Non-pigmented ciliary epithelial cell (primary cell): ENCODE measurements at places on chromosomes 7 and 10.

- DNase-seq = no peak
Observed at GRCh38 chr10:13268841-13269240, 31.0 kb downstream of the PHYH start.

DNA sequence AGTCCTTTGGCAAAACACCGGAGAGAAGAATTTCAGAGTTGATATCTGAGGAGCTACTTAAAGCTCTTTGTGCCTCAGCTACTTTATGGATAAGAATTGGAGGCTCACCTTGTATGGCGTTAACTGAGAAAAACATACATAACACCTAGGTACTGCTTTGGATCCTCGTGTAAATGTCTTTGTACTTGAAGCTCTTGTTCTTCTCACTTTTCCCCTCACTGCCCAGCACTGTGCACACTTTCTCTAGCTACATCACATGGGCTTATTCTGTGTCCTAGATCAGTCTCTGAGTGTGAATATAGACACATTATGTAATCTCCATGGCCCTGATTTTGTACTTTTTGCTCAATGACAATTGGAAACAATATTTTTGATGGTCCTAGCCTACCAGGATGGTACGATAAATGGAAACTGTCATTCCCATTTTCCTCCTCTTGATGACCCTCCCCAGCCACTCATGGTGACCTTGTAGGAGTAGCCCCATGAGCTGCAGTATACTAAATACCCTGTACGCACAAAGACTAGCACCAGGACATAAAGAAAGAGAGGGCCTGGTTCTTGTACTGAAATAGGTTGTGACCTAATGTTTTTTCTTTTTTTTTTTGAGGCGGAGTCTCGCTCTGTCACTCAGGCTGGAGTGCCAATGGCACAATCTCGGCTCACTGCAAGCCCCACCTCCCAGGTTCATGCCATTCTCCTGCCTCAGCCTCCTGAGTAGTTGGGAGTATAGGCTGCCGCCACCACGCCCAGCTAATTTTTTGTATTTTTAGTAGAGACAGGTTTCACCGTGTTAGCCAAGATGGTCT is 22.1 kb downstream of the STAMBPL1 start:
- no peak for DNase-seq

DNA sequence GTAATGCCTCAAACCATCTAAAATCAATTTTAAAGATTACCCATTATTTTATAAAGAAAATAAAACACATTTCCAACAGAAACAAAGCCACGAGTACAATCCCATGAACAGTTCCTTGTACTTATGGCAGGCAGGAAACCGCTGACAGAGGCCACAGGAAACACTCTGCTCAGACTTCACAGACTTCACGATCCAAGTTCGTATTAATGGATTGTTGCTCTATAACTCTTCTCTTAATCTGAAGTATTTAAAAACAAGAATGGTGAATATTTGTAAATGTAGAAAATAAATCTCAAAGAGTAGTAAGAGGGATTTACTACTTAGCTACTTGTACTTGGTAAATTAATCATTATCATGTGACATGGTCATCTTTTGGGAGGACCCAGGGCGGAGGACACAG is 78.3 kb downstream of the SNX10 start:
- DNase-seq = no peak

GRCh38 chr10:3959370-3960325 is 174.6 kb upstream of the KLF6 start:
- no peak for DNase-seq

- DNase-seq = no peak
Observed at GRCh38 chr7:80731281-80731680, 92.8 kb downstream of the CD36 start.

- DNase-seq = no peak
Observed at GRCh38 chr10:103111031-103111917, 81.8 kb downstream of the NT5C2 start.

GRCh38 chr10:128642023-128642422 is 515.8 kb upstream of the MKI67 start:
- DNase-seq = no peak

DNA sequence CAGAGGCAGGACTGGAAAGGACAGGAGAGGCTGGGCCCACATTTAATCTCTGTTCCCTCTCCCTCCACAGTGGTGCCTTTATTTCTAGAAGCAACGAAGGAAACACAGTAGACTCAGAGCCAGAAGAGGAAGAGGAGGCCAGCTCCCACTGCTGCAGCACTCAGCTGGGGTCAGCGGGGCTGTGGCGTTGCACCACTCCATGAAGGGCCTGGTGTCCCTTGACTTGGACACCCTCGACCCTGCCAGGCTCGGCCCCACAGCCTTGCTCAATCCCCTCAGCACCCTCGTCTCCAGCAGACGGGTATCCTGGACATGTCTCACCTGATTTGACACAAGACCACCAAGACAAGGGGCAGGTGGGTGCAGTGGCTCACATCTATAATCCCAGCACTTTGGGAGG is 38.8 kb downstream of the PRKAG2 start:
- DNase-seq = no peak

DNA sequence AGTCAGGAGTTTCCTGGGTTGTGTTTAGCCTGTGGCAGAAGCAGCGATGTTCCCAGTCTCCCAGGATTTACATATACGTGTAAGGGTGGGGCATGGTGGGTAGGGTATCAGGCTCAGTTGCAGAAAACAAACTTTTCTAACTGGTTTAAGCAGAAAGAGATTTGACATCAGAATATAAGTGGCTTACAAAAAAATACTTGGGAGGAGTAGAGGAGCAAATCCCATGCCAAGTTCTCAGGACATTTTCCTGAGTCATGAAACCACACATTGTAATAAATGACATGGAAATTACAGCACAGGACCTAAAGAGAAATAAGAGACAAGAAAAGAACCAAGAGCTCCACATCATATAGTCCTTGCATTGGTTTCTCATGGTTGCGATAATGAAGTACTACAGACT is 26.2 kb upstream of the FRMD4A start:
- no peak for DNase-seq

DNA sequence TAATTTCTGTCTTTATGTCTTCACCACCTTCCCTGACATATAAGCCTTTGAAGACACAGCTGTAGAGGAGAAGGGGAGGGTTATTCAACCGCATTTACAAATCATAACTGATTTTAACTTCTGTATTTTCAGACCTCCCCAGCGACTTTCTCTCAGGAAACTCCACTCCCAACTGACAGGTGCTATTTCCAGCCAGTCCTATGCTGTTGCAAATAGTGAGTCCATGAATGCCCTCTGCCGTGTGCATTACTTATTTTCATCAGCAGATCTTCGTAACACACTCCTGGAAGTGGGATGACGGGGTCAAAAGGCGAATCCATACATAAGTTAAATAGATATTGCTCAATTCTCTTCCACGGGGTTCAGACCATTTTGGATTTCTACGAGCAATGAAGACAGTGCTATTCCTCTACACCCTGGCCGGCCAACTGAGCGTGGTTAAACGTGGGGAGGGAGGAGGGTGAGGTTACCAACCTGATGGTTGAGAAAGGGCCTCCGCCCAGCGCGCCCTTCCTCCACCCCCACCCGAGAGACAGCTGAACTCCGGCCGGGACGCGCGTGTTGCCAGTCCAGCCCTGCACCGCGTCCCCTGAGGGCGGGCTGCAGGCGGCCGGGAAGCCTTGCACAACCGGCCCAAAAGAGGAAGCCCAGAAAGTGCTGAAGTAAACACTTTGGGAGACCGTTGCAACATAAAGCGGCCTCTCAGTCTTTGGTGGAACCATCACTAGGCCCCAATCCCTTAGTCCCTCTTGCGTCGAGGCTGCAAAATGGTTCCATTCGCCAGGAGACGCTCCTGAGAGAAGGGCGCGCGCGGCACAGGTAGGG is at the start of gene APBB1IP:
APBB1IP (plus strand) TSS at position 705 of the 825 bp plus-strand sequence. CDS start 53,986 bp downstream, outside the sequence.
- no peak for DNase-seq

DNA sequence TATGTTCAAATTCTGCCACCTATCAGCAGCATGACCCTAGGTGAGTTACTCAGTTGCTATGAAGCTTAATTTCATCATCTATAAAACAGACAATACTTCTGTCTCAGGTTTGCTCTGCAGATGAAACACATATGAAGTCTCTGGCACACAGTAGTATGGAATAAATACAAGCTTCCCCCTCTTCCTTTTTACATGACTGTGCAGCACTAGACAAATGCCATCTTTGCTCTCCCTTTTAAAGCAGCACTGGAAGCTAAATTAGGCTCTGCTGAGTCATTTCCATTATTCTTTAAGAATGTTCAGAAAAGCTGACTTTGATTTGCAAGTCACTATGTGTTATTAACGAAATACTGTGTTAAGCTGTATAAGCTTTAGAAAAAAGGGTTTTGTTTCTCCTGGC is 40.7 kb upstream of the ANAPC16 start:
- DNase-seq = no peak

- no peak for DNase-seq
Observed at GRCh38 chr7:104982308-104983075, 31.5 kb upstream of the KMT2E start.

DNA sequence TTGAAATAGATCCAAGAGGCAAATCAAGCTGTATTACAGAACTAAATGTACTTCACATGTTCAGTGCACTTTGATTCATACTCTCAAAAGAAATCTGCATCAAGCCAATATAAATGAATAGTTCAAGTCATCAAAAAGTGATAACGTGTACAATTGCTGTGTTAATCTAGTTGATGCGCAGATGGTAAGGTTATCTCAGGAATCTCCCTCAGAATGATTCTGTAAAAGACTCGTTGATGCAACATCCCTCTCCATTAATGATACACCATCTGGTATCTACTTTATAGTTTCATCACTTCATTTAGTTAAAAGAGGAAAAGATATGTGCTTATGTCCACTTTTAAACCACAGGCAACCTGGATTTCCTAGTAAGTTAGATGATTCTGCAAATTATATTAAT is 200.6 kb downstream of the CHCHD3 start:
- no peak for DNase-seq

DNA sequence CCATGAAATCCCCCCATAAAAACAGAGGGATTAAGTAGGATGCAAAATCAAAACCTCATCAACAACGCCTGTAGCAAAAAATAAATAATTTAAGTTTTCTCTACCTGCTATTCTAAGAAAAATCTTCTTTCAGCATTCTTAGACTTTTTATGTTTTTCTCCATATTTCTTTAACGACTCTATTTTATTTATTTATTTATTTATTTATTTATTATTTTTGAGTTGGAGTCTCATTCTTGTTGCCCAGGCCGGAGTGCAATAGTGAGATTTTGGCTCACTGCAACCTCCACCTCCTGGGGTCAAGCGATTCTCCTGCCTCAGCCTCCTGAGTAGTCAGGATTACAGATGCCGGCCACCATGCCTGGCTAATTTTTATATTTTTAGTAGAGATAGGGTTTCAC is 192.5 kb downstream of the SEMA3E start:
- no peak for DNase-seq

DNA sequence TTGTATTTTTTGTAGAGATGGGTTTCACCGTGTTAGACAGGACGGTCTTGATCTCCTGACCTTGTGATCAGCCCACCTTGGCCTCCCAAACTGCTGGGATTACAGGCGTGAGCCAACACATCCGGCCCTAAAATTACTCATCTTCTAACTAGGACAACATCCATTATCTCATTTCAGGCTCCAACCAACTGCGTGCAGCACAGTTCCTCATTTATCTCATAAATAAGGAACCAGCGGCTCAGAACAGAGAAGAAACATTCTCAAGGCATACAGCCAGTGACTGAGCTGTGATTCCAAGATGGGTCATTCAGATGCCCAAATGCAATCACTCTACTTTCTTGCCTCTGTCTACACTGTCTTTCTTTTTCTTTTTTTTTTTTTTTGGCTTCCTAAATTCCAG is 356.1 kb downstream of the ELMO1 start:
- no peak for DNase-seq

DNA sequence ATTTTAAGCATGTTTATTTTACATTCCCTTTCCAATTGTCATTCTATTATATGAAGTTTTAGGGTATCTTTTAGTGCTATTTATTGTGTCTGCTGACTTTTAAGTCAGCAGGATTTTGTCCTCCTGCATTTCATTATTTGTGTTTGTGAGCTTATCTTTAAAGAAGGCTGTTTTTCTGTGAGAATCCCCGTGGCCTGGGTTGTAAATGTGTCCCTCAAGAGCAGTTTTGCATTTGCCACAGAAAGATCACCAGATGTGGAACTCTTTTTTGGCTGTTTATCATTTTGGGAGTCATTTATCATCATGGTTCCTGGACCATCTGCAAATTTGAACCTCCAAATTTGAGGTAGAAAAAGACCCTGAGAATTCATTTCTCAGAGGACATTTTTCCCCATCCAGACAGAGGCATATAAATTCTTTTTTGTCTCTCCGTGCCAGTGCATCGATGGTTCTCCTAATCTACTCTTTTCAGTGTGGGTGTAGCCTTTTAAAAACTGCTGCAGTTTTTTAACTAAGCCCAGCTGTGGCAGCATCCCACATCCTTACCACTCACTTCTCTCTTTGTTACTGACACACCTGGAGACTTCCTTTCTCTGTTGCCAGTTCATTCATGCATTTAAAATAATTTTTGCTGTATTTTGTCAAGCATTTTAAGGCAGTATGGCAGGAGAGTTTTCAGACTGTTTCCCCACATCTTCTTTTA is 20.1 kb upstream of the MTURN start:
- no peak for DNase-seq

DNA sequence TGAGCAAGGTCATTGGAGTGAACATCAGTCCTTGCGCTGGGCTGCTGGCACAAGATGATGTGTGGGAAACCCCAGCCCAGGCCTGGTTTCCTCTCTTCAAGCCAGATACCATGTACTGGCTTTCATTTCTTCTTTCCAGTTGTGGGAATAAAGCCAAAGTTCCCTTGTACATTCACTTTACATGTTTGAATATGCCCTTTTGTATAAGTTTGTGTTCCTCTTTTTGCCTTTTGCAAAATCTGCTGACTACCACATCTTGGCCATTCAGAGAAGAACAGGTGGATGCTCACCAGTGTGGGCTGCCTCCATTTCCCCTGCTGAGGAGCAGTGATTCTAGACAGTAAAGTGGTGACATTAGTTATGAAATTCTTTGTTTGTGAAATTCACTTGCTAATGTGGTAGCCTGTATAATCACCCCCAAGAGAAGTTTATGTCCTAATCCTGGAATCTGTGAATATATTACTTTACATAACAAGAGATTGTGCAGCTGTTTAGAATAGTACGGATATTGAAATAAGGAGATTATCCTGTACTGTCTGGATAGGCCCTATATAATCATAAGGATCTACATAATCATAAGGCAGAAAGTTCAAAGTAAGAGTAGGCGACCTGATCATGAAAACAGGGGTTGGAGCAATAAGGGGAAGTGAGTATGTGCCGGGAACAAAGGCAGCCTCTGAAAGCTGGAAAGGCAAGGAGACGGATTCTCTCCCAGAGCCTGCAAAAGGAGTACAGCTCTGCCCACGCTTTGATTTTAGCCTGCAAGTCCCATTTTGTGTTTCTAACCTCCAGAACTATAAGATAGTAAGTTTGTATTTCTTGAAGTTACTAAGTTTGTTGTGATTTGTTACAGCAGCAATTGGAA is 18.8 kb upstream of the AOAH start:
- DNase-seq = no peak

GRCh38 chr7:75660566-75661215 is 78.0 kb downstream of the HIP1 start:
- DNase-seq = no peak

DNA sequence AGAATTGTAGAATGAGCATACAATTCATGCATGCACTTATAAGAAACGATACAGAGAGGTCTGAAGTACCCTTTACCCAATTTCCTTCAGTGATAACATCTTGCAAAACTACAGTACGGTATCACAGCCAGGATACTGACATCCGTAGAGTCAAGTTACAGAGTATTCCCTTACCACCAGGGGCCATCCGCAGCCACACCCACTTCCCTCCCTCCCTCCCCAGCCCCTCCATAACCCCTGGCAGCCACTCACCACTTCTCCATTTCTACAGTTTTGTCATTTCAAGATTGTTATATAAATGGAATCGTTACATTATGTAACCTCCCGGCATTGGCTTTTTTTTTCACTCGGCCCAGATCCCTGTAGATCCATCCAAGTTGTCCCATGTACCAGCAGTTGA is 113.6 kb upstream of the RET start:
- no peak for DNase-seq
